Caco-2 (cell line): ENCODE measurements at places on chromosomes 1 and 21.

DNA sequence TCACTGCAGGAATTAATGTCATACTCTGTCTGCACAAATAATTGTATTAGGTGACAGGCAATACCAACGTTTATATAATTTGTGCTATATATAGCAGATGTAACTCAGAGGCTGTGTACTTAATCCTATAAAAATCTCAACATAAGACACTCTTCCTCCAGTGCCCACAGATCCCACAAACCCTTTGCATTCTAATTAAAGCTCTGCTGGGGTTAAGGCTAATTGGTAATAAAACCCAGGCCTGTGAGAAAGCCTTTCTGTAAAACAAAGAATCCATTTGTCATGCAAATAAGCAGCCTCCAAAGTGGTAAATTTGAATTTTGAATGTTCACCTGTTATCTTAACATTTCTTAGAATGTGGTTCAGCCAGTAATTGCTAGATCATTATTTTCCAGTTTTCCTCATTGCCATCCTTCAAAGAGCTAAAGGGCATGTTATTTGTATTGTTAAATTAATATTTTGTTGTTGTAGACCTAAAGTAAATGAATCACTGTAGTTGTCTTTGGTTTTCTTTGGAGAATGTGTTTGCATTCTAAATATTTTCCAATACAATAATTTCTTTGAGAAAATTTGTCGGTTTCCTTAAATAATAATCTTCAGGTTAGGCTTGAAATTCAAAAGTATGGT is 46.3 kb upstream of the PRDX6 start:
- DNase-seq: no peak

DNA sequence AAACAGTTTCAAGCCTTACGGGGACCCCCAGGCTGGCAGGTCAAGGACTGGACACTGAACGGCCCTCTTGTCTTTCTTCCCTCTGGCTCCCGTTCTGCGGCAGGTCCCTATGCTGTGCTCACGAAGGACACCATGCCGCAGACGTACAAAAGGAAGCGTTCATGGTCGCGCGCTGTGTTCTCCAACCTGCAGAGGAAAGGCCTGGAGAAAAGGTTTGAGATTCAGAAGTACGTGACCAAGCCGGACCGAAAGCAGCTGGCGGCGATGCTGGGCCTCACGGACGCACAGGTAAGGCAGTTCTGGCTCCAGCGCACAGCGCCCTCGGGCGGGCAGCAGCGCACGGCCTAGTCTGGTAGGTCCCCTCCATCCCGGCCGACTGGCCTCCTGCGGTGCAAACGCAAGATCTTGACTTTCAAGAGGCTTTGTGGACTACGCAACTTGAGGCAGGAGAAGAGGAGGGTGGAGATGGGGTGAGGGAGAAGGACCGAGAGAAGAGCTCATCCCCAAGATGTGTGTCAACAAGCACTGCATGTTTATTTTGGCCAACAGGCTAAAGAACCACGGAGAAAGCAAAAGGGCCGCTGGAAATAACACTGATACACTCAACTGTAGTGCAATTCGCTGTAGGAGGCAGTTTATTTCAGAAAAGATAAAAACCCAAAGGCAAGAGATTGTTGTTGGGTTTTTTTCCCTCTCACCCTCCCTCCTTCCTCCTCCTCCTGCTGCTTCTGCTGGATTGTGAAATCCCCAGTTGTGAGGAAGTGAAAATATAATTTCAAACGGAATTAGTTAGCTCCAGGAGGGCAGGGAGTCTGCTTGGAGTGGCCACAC is 3.0 kb downstream of the HLX start:
- no peak for DNase-seq

DNA sequence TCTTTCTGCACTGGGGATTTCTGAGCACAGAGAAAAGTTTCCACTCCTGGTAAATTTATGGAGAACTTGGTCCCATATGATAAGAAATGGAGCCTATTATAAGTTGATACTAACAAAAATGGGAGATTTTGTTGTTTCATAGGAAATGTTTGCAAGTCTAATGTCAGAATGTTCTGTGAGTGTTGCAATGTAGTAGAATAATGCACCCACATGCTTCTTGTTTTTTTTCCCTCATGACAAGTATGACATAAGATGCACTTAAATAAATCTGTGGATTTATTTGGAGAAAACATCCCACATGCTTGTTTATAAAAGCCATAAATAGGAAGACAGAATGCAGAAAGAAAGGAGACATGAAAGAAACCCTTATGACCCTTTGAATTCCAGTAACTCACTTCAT is 50.8 kb upstream of the KCNJ6 start:
- DNase-seq: no peak

DNA sequence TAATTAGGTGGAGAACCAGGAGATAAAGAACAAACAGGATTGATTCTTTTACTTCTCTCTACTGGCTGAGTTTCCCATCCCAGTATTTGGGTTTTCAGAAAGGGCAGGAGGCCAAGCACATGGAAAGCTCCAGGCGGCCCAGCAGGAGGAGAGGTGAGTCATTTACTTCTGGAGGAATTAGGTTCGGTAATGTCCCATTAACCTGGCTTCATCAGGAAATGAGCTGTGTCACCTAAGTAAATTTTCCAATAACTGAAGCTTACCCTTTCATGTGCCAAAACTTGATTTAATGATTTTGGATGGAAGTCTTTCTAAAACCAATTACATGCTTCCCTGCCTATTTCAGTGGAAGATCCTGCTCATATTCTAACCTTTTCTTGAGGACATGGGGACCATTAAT is 257.6 kb upstream of the USP24 start:
- no peak for DNase-seq

- DNase-seq: no peak
These were observed 25.1 kb downstream of the IRF2BP2 start for GRCh38 chr1:234584926-234585325.

- DNase-seq: peak; percentile 70
These were observed 877 bp downstream of the IRF2BP2 start for GRCh38 chr1:234608911-234609690.

GRCh38 chr21:15409031-15409430 is 320.8 kb upstream of the USP25 start:
- no peak for DNase-seq

DNA sequence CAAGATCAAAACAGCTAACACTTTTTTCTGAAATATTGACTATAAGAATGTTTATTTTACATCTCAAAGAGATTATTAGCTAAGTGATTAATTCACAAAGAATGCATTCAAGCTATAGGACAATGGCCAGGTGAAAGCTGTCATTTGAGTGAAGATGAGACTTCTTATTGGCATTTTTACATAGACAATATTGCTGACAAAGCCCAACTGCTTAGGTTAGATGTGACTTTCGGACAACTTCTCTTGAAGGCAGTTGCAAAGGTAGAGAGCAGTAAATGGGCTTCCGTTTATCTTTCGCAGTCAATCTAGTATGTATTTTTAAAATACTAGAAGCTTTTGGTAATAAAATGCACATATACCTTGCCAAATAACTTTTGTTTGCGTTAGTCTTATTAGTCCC is 1041.3 kb downstream of the AMY1C start:
- no peak for DNase-seq

- no peak for DNase-seq
These were observed 84.8 kb upstream of the WARS2 start for GRCh38 chr1:119225265-119225664.

DNA sequence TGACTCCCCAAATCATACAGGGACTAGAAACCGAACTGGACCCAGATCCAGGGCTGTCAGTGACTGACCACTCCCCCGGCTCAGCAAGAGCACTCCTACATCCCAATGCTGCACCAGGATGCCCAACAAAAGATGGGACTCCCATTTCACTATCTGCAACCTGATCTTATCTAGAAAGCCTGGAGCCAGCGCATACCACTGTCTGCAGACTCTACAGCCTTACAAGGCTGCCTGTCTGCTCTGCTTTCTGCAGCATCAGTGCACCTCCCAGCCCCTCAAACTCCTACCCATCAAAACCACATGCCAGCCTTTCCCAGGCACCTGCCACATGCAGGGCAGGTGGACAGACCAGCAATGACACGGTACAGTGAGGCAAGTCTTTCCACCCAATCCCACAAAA is 52.2 kb downstream of the SSBP3 start:
- no peak for DNase-seq

DNA sequence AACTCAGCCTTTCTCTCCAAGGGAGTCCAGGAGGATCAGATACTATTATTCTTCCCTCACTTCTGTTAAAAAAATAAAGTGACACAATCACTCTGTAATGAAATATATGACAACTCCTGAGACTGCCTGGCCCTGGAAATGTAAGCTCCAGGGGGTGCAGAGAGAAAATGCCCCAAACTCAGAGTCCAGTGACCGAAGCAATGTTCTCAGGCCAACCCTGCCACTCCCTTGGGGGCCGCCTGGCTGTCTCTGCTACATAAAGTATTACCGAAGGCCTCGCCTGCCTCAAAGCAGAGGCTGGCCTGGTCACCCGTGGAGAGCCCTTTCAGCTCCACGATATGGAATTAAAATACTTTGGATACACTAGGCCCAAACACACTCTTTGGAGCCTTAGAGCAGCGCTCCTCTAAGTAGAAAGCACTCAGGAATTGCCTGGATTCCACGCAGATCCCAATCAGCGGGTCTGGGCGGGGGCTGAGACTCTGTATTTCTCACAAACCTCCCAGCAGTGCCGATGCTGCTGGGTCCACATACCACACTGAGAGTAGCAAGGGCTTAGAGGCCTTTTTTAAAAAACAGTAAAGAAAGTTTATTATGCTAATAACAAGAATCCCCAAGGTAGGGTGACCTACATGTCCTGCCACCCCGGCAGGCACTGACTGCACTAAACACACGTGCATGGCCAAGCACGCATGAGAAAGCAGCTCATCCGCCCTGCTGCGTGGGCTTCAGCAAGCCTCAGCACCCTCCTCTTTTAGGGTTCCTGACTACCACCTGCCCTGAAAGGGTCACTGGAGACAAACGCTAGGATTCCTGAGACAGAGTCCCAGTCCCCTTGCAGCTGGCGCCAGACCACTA is 31.1 kb downstream of the TMCO4 start:
- no peak for DNase-seq

GRCh38 chr1:39269791-39270342 is 65.4 kb downstream of the MACF1 start:
- DNase-seq: peak; percentile 43

DNA sequence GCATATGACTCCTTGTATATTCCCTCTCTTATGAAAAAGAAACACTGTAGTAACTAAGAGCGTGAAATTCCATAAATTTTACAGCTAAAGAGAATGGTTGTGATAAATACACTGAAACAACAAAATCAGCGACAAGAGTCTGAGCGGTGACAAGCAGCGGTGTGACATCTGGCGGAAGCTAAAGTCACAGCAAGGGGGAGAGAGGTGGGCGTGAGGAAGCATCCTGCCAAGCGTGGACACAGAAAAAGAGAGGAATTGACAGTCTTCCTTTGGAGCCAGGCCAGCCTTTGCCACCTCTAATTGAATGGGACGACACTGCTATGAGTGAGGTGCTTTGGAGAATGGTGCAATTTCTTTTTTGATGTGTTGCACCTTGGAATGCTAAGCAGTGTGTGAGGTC is 25.9 kb downstream of the PSMB2 start:
- DNase-seq: no peak

GRCh38 chr1:203271962-203272632 is 33.2 kb upstream of the BTG2 start:
- DNase-seq: no peak
